Fibroblast of pulmonary artery (primary cell): ENCODE measurements at places on chromosomes 1 and 21.
A peak's percentile ranks its signal among the peaks of the same experiment; 100 is the strongest.

DNA sequence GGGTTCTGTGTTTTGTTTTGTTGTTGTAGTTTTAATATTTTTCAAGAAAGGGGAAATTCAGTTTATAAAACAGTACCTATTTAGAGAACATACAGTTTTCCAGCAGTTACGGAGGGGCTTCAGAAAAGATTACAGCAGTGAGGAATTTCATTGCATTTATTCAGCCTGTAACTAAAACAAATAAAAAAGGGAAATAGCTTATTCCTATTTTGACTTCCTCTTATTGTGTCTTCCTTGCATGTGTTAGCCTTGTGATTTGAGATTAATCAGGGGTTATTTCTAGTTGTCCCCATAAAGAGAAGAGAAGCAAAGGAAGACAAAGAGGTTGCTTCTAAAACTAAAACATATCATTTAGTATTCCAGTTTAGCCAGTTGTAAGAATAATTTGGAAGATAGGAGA, 35.0 kb downstream of the CTTNBP2NL start:
- no peak for DNase-seq

- DNase-seq = peak; percentile 65
Observed at GRCh38 chr1:178155481-178156255, 61.8 kb downstream of the RASAL2 start.

DNA sequence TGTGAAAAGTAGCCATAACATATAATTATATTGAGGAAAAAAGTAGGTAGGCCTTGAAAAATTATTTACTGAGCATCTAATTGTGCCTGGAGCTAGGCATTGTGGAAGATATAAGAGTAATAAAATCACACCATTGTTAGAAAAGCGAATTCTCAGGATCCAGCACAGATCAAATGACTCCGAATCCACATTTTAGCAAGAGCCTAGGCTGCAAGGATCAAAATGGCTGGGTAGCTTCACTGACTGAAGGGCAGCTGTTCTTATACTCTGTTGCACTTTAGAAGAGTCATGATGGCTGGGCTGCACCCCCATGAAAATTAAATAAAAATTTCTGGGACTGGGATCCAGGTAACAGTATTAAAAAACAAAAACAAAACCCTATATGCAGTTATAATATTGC, 67.6 kb upstream of the HMCN1 start:
- no peak for DNase-seq

DNA sequence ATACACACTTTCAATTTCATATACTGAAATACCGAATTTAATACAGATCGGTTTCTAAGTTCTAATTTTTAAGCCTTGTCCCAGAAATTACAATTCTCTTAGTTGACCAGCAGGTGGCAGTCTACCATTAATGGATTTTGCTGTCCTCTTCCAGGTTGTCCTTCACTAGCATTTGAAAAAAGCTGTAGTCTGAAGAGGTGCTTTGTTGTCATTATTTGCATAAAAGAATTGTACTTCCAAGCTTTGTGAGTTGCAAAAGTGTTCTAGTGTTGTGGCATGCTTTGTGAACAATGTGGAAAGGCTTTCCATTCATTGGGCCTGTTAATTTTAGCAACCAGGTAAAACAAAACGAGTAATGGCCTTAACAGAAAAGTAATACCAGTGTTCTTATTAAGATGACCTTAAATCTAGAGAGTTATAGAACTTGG, 193.6 kb downstream of the RPS6KC1 start:
- peak; percentile 77 for DNase-seq

- DNase-seq = peak; percentile 54
Observed at GRCh38 chr1:78645723-78646122, 3.9 kb upstream of the IFI44 start.

- no peak for DNase-seq
Observed at GRCh38 chr1:26419494-26419893, 8.9 kb downstream of the LIN28A start.

GRCh38 chr1:159953536-159954515, at the start of gene SLAMF9:
Gene SLAMF9 (minus strand): TSS chr1:159954237. CDS start chr1:159954137, 100 bp downstream.
- DNase-seq = peak; percentile 48

DNA sequence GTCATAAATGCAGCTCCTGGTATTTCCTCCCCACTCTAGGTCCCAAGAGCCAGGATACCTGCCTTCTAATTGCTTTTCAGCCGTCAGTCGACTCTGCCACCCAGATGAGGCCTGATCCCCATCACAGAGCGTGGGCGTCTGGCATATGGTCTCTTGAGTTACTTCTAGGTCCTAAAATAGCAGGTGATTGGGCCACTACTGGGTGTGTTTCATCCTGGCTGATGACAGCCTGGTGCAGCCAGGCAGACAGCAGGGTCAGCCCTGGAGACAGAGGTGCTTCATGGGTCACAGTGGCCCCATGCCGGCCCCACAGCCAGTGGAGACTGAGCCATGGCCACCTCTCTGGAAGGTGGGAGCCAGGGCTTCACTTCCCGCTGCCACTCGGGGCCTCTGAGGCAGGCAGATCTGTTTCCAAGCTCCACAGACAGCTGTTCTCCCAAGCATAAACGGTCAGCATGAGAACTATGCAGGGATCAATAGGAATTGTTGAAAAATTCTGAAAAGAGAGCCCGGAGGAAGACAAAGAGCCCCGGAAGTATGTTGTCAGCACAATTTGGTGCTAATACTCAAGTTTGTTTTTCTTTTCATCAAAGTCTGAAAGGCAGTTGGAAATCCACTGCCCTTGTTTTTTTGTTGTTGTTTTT, 83.0 kb downstream of the MAN1C1 start:
- no peak for DNase-seq

GRCh38 chr1:93614541-93614940, 67.1 kb downstream of the BCAR3 start:
- DNase-seq = no peak

- DNase-seq = no peak
Observed at GRCh38 chr21:44528634-44528995, 11.4 kb downstream of the KRTAP10-1 start.

GRCh38 chr1:231072502-231073094, 32.5 kb upstream of the FAM89A start:
- no peak for DNase-seq

- peak; percentile 74 for DNase-seq
Observed at GRCh38 chr1:218330043-218330623, 15.0 kb upstream of the TGFB2 start.

- DNase-seq = no peak
Observed at GRCh38 chr21:42847726-42848125, 31.6 kb downstream of the WDR4 start.

GRCh38 chr1:165755393-165756010, 13.2 kb downstream of the TMCO1 start:
- DNase-seq = no peak

DNA sequence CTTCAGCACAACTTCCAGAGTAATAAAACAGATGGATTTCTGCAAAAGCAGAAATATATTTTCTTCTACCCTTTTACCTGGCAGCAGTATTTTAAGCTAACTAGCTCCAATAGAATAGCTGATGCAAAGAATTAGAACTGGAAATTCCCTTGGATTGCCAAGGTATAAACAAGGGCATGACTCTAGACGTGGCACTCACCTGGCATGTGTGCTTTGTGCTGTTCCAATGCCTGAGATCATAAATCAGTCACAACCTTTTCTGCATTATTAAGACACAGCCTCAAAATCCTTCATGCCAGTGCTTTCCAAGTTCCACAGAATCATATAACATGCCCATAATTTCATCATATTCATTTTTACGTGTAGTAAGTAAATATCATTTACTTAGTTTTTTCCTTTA, 1048.7 kb downstream of the ADGRL2 start:
- DNase-seq = no peak

GRCh38 chr21:26581818-26582217, 8.7 kb upstream of the CYYR1 start:
- DNase-seq = no peak

DNA sequence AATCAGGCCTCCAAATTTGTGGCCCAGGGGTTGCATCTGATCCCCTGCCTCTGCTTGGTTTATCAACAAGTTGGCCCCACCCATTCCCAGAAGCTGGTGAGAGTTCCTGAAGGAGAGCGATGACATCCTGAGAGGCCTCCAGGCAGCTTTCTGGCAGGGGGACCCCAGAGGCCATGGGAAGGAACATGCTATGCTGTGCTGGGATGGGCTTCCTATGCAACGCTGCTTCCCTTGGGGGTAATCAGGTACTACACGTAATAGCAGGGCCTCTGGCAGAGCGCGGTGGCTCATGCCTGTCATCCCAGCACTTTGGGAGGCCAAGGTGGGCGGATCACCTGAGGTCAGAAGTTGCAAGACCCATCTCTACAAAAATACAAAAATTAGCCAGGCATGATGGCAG, 8.4 kb upstream of the MTF1 start:
- no peak for DNase-seq

GRCh38 chr1:36081926-36082485, 1.9 kb upstream of the TEKT2 start:
- DNase-seq = no peak

GRCh38 chr1:211811848-211812247, 18.7 kb downstream of the LPGAT1 start:
- no peak for DNase-seq

- DNase-seq = peak; percentile 42
Observed at GRCh38 chr1:33349081-33349759, 28.3 kb upstream of the A3GALT2 start.
